ENCODE measurements at places on chromosomes 1 and 21. TPM values are rescaled to one million over a fixed set of nuclear protein-coding genes. Genes with fewer than 3 reads are reported as not detected.

DNA sequence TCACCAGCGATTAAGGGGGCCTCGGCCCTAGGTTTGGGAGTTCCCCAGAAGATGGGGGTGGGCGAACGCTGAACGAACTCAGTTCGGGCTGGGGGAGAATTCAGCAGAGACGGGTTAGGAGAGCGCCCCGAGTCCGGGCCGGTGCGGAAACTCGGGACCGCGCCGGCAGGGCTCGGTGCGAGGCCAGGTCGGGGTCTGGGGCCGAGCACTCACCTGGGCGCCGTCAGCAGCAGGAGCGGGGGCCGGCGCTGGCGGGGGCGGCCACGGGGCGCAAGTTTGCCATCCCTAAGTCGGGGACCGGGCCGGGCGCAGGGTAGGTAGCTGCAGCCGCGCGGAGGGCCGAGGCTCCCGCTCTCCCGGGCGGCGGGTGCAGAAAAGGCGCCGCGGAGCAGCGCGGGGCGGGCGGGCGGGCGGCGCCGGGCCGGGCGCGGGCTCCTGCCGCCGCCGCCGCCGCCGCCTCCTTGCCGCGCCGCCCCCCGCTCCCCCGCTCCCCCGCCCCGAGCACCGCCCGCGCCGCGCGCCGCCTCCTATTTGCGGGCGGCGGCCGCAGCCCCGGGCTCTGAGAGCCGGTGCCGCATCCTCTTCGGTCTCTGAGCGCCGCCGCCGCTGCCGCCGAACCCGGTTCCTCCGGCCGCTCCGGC, 349 bp downstream of the ADGRB2 start:
- no peak for DNase-seq

DNA sequence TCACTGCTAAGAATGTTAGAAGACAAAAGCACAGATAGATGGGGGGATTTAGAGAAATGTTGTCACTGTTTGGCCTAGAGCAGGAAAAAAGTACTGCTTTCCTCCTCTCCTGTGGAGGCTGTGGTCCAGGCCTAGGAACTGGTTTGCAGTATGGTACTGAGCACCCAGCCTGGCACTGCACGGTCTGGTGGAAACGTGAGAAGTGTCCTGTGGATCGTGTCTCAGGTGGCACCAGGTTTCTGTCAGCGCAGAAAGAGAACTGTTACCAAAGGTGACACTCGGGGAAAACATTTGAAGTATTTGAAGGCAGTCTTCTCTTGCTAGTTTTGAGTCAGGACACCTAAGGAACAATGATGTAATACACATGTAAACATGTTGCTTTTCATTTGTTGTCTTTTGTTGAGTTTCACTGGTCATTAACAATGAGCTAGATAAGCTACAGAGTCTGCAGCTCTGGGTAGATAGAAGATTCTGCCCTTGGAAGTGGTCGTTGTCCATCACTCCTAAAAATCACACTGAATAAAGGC, 63.0 kb downstream of the B3GALNT2 start:
- no peak for DNase-seq

DNA sequence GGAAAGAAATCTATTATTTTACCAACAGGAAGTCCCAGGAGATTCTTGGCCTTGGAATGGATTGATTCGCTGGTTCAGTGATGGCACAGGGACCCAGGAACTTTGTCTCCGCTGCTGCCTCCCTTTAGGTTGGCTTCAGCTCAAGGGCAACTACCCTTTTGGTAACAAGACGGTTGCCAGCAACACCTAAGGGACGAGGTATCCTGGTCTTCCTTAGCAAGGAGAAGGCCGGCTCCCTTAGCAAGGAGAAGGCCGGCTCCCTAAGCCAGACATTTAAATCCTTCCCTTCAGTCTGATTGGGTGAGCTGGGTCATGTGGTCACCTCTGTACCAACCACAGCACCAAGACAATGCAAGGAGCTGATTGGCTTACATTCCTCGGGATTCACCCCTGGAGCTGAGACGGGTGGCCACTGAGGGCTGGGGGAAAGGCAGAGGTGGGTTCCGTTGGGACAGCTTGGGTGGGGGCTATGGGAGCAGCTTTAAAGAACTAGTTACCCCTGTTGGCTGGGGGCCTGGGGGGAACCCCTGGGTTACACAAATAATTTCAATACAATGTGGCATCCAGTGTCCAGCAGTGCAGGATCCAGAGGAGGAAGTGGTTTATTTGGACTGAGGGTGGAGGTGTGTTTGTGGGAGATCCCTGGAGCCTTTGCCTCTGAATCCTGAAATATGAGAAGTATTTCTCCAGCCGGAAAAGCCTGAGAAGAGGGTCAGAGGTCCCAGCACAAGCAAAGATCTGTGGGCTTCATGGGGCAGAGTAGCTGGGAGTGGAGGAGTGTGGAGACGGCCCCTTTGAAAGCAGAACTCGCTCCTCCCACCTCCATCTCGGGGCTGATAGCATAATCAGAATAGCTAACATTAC, 20.7 kb upstream of the CLIC4 start:
- peak; percentile 80 for DNase-seq

- peak; percentile 71 for DNase-seq
These were observed 53.3 kb downstream of the OLFML3 start for GRCh38 chr1:114032271-114033215.

- no peak for DNase-seq
These were observed 56.1 kb downstream of the NDUFS5 start for GRCh38 chr1:39082010-39082799.

- DNase-seq: peak; percentile 99
These were observed at the start of gene UBE4B for GRCh38 chr1:10032590-10033358. TSS of gene UBE4B (plus strand) at chr1:10032958. CDS start at chr1:10033671, 713 bp downstream.

DNA sequence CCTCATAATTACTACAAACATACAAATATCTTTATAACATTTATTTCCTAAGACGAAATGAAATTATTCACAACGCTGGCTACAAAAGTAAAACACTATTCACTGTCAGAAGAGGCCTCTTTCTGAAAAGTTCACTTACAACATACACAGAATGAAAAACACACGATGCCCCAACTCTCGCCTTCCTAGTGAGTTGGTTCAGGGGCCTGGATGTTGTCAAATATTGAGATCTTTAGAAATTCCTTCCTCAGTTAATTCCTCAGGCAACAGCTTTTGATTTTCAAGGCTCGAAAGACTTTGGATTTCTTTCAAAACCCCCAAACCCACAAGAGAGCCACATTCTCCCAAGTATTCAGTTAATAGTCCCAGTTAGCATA, 14.2 kb upstream of the KCNE1 start:
- no peak for DNase-seq

- DNase-seq: no peak
These were observed 67.2 kb upstream of the EFHD2 start for GRCh38 chr1:15342408-15342967.

DNA sequence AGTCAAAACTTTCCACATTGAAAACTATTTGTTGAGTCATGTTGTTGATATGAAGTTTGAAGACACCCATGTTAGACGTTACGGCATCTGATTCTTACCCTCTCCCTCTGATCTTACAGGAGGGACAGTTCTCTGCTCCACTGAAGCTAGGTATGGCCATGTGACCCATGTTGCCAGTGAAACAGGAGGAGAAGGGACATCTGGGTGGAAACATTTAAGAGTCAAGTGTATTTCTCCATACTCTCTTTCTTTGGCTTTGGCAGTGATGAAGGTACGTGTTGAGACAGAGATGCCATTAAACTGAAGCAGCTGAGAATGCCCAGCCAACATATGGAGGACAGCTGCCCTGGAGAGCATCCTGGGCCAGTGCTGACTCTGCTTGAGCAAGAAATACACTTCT, 198.4 kb upstream of the PTGFR start:
- DNase-seq: no peak

DNA sequence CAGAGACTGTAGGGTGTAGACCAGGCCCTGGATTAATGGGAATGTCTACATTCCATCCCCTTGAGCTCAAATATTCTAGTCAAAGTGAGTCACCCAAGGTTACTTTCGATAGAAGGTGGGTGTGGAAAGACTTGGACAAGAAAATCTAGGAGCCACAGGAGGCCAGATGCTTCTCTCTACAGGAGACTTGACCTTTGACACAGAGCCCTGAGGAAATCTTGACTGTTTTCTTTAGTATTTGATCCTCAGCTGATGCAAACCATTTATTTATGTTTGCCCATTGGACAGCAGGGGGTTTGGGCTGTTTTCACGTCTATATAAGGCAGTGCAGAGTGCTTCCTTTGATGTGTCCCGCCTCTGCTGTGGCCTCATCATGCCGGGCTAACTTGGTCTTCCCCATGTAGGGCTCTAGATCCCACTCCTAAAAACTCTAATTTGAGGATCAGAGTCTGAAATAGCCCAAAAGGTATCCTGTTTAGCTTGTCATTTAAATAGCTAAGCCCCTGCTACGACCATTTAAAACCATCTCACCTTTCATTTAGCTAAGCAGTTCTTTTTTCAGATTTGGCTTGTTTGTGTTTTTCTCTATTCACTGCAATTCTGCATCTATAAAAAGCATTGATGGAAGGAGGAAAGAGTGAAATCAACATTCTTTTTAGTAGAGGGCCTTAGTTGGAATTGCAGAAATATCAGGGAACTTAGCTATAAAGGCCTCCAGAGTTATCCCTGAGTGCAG, 15.5 kb upstream of the MAP3K7CL start:
- DNase-seq: no peak

Gene LMOD1
- 0.31 TPM for total RNA-seq

Gene FLG2
- not detected for total RNA-seq

Gene RBM8A
- 306 TPM for total RNA-seq

Gene RORC
- 0.52 TPM for total RNA-seq

Gene SPRR4
- total RNA-seq: not detected

Gene LEMD1
- total RNA-seq: 11.9 TPM

Measured in H9 (cell line).